ENCODE measurements at places on chromosomes 13 and 19.

DNA sequence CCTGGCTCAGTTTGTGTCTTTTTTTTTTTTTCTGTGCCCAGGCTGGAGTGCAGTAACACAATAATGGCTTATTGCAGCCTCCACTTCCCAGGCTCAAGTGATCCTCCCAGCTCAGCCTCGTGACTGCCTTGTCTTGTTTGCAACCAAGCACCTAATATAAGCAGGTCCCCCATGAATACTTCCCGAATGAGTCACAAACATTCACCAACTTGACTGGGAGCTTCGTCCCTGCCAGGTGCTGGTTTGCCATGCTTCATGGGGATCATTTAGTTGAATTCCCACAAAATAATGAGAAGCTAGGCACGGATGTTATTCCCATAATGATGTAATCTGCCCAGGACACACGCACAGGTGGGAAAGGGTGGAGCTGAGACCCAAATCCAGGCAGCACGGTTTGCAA is 176.5 kb downstream of the CACNA1A start:
- DNase-seq: no peak

DNA sequence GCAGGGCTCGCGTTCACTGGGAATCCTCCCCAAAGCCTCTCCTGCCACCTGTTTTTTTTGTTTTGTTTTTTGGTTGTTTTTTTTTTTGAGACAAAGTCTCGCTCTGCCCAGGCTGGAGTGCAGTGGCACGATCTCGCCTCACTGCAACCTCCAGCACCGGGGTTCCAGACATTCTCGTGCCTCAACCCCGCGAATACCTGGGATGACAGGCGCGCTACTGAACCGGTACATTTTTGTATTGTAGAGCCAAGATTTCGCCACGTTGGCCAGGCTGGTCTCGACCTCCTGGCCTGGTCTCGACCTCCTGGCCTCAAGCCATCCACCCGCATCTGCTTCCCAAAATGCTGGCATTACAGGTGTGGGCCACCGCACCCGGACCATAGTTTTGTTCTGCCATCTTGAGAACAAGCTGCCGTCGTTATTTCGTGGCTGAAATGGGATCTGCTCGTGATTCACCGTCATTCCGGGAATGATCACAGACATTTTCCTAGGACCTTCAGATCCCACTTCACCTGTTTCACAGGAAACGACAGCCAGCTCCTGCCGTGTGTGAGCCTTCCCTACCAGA is 46.8 kb downstream of the OXGR1 start:
- DNase-seq: no peak

DNA sequence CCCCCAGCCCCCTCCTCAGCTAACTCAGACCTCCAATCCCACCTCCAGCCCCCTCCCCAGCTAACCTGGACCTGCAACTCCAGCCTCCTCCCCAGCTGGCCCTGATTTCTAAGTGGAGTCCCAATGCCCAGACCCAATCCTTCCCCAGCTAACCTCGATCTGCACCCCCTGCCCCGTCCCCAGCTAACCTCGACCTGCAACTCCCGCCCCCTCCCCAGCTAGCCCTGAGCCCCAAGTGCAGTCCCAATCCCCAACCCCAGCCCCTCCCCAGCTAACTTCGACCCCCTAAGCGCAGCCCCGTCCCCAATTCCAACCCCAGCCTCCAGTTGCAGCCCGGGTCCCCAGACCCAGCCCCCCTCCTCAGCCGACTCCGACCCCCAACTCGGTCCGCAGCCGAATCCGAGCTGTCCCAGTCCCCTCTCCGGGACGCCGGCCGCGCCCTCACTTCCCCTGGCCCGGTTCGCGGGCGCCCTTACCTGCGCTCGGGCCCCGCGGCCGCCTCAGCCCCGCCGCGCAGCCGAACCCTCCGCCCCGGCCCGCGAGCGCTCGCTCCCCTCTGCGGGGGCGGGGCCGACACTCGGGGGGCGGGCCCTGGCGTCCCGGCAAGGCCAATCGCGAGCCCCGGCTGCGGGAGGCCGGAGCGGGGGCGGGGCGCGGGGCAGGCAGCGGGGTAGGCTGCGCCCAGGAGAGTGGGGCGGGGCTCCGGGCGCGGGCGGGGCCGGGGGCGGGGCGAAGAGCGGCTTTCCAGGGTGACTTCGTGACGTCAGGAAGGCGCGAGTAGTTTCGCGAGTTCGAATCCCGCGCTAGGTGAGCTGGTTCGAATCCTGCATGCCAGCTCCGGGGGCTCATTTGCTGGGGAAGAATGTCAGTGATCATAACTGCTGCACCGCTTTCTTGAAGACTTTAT is at the start of gene GNG7:
Gene GNG7 (minus strand): TSS at position 525 of the 907 bp plus-strand sequence. CDS start 182,006 bp downstream, outside the sequence.
- peak; percentile 90 for DNase-seq

DNA sequence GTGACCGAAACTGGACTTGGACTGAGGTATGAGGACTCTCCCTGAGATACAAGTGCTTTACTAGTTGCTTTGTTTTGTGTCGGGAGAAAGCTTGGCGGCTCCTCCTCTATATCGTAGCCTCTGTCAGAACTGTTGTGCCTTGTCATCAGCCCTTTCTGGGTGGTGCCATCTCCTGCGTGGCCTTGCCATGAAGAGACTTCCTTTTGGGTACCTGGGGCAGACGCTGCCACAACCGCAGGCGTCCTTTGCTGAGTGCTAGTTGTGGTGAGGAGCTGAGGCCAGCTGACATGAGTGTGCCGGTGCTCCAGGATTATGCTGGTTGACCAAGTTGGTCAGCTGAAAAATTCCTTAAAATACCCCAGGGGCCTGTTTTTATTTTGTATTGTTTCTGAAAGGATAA is 124.5 kb downstream of the AKAP11 start:
- no peak for DNase-seq

- peak; percentile 15 for DNase-seq
Observed at GRCh38 chr13:73715114-73715910, 418.9 kb downstream of the KLF12 start.

DNA sequence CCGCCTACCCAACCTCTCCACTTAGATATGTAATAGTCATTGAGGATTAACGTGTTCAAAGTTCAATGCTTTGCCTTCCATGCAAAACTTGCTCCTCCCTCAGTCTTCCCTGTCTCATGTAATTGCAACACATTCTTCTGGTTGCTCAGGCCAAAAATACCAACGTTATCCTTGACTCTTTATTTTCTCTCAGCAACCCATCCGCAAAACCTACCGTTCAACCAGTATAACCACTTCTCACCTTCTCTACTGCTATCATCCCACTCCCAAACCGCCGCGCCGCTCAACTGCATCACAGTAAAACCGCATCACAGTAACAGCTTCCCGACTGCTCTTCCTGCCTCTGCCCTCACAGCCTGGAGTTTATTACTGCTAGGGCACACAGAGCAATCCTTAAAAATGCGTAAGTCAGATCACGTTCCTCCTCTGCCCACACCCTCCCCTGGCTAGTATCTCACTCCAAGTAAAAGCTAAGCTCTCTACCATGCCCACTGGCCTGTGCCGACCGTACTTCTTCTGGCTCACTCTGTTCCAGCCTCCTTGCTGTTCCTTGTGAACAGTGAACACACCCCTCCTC is 8.2 kb downstream of the MTIF3 start:
- DNase-seq: no peak

- DNase-seq: peak; percentile 38
Observed at GRCh38 chr19:45641274-45642105, 2.3 kb upstream of the EML2 start.

- no peak for DNase-seq
Observed at GRCh38 chr13:39266426-39266825, 228.2 kb downstream of the NHLRC3 start.

GRCh38 chr13:108996430-108996829 is 367.0 kb downstream of the MYO16 start:
- no peak for DNase-seq

DNA sequence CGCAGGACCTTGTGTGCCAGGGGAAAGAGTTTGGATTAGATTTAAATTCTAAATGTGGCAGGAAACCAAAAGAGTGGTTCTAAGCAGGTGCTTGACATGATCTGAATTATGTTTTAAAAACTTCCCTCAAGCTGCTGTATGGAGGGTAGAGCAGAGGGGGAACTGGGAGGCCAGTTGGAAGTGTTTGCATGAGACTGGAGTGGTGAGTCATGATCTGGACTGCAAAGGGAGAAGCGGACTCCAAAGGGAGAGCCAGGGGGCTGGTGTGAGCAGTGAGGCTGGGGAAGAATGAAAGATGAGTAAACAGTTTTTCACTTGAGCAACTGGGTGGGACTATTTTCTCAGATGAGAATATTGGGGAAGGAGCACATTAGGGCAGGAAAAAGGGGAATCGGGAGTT is 206.1 kb downstream of the DNAJC15 start:
- no peak for DNase-seq

- no peak for DNase-seq
Observed at GRCh38 chr19:1181606-1182005, 7.5 kb upstream of the SBNO2 start.

GRCh38 chr13:33262062-33262487 is 23.5 kb downstream of the STARD13 start:
- no peak for DNase-seq

- DNase-seq: no peak
Observed at GRCh38 chr19:51614789-51615188, 15.4 kb downstream of the SIGLEC5 start.

- no peak for DNase-seq
Observed at GRCh38 chr13:83941701-83942335, 59.5 kb upstream of the SLITRK1 start.

GRCh38 chr19:53158119-53158656 is 665 bp downstream of the ZNF347 start:
- no peak for DNase-seq

GRCh38 chr13:107375701-107376340 is 807.9 kb upstream of the ARGLU1 start:
- DNase-seq: no peak

- DNase-seq: no peak
Observed at GRCh38 chr13:86446311-86446710, 647.1 kb upstream of the SLITRK6 start.
